ENCODE measurements at places on chromosomes 3 and 15.
A peak's percentile ranks its signal among the peaks of the same experiment; 100 is the strongest.

DNA sequence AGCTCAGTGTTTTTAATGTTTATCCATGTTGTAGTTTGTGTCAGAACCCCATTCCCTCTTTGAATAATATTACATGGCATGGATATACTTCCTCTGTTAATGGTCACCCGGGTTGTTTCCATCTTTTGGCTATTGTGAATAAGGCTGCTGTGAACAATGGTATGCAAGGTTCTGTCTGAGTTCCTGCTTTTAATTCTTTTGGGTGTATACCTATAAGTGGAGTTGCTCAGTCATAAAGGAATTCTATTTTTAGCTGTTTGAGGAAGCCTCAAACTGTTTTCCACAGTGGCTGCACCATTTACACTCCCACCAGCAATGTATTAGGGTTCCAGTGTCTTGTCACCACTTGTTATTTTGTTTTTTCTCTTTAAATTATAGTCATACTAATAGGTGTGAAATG is 99.6 kb downstream of the SLC25A26 start:
- no peak for DNase-seq

GRCh38 chr3:46269556-46269955 is 27.3 kb downstream of the CCR3 start:
- no peak for DNase-seq

- DNase-seq: no peak
Observed at GRCh38 chr15:46270481-46271147, 635.8 kb downstream of the SQOR start.

DNA sequence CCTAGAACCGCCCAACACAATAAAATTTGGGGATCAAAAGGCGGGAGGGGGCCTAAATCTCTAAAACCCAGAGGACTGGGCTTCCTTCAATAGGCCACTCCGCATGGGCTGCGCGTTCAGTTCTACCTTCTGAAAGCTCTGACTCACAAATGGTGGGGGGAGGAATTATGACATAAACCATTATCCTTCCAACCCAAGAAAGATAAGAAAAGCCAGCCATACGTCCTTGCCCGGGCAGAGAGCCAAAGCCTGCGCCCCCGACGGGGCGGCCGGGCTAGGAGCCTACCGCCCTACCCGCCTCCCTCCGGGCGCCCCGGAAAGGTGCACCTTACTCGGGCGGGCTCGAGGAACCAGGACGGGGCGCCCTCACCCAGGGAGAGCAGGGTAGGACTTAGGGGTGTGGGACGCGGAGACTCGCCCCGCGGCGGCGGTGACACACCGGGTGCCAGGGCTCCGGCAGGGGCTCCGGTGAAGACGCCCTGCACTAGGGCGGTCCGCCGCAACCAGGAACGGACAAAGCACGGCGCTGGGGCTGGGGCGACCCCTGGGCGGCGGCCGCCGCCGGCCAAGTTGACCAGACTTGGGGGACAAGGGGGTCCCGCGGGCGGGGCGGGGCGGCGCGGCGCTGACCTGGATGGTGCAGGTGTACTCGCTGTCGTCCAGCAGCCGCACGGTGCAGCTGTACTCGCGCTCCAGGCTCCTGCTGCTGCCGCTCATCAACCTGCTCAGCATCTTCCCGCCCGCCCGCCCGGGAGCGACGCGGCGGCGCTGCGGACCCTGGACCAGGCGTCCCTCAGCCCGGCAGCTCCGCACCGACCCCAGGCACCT is 534 bp downstream of the FRMD5 start:
- peak; percentile 49 for DNase-seq

DNA sequence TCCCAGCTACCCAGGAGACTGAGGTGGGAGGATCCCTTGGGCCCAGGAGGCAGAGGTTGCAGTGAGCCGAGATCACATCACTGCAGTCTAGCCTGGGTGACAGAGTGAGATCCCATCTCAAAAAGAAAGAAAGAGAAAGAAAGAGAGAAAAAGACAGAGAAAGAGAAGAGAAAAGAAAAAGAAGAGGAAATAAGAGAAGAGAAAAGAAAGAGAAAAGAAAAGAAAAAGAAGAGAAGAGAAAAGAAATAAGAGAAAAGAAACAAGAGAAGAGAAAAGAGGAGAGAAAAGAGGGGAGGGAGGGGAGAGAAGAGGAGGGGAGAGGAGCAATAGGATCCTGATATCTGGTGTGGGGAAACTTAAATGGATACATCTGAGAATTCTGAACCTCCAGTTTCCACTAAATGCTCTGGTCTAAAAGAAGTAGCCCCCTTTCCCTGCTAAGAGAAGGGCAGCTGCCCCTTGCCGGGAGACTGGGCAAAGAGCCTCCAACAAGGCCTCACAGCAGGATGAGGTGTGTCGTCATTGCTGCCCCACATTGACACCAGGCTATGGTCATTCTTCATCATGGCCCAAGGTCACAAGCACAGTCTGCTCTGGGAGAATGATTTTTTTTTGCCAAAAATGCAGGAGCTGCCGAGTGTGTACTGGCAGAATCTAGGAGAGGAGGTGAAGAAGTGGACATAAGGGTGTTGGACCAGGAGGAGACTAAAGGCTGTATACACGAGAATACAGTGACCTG is 21.1 kb upstream of the COMMD4 start:
- no peak for DNase-seq

DNA sequence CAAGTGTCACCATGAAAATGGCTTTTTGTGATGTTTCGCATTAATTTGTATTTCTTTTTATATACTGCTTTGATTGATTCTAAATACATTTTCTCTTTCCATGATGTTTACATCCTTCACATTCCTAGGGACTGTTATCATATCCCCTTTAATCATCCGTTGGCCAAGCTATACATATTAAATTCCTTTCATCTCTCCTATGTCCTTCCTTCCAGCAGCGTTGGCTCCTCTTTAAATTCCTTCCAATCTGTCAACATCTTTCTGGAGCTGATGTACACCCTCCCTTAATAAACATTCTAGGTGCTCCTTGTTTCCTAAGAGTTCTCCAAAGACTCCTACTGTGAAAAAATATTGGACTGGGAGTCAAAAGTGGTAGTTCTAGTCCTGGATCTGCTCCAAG is 87.8 kb downstream of the IGF2BP2 start:
- no peak for DNase-seq

DNA sequence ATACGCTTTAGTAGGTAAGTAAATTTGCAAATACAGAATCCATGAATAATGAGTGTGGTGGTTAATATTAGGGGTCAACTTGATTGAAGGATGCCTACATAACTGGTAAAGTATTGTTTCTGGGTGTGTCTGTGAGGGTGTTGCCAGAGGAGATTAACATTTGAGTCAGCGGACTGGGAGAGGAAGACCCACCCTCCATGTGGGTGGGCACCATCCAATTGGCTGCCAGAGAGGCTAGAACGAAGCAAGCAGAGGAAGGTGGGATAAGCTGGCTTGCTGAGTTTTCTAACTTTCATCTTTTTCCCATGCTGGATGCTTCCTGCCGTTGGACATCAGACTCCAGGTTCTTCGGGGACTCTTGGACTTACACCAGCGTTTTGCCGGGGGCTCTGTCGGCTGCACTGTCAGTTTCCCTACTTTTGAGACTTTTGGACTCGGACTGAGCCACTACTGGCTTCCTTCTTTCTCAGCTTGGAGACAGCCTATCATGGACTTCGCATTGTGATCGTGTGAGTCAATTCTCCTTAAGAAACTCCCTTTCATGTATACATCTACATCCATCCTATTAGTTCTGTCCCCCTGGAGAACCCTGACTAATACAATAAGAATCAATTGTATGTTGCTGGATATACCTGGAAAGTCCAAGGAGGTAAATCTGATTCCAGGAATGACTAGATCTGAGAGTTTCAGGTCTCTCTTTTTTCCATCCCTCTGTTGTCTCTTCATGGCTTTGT is 25.8 kb upstream of the NEDD4 start:
- no peak for DNase-seq

DNA sequence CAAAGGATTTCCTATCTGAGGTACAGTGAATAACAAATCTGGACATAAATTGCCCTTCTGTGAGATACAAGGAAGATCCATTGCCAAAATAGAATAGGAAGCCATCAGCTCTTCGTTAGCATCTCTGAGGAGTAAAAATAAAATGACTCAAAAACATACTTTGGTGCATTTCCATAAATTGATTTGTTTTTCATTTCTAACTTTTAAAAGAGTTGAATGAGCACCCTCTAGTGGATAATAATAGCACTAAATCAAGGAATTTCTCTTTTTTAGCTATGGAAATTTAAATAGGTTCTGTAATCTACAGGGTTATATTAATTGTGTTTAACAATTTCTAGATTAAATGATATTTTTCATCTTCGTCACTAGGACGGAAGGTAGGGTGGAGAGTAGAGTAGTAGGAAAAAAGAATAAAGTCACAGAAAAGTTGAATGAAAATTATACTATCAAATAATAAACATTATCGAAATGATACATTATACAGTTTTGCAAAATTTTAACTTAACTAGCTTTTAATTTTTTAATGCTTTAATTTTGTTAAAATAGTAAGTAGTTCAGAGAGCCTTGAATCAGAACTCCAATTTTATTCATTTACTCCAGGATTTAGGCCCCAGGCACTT is 6.4 kb downstream of the NSUN3 start:
- no peak for DNase-seq

DNA sequence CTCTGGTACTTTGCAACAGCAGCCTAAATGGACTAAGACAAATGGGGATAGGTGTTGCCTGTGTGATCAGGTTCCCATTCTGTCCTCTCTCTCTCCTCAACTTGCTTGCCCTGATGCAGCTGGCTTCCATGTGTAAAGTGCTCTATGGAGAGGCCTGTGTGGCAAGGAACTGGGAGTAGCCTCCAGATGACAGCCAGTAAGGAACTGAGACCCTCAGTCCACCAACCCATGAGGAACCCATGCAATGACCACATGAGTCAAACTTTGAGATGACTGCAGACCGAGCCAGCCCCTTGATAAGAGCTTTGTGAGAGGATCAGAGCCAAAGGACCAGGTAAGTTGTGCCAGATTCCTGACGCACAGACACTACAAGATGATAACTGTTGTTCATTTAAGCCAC is 74.6 kb upstream of the ADPGK start:
- no peak for DNase-seq

- no peak for DNase-seq
Observed at GRCh38 chr15:61951949-61952348, 108.3 kb downstream of the VPS13C start.

DNA sequence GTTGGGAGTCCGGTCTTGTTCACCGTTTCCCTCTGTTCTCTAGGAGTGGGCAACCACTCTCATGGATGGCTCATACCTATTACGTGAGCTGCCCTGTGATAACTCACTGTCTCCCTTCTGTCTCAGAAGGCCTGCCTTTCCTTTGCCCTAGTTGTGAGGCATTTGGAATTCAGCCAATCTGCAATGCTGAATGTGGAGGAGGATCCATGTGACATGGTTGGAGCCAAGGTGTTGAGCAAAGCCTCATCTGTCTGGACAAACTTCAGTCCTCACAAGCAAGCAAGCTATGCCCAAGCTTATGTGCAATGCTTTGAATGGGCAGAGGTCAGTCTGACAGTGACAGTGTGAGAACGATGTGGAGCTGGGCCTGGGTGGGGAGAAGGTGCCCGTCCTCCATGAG is 37.8 kb upstream of the ATP10A start:
- no peak for DNase-seq

DNA sequence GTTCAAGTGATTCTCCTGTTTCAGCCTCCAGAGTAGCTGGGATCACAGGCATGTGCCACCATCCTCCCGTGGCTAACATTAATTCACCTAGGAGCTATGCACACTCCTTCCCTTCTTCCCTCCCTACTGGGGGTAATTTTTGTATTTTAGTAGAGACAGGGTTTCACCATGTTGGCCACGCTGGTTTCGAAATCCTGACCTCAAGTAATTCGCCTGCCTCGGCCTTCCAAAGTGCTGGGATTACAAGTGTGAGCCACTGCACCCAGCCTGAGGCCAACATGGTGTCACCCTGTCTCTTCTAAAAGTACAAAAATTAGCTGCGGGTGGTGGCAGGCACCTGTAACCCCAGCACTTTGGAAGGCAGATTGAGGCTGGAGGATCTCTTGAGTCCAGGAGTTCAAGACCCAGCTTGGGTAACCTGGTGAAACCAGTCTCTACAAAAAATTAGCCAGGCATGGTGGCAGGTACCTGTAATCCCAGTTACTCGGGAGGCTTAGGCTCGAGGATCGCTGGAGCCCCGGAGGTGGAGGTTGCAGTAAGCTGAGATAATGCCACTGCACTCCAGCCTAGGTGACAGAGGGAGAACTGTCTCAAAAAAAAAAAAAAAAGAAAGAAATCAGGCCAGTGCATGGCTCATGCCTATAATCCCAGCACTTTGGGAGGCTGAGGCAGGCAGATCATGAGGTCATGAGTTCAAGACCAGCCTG is 6.1 kb downstream of the RNU5B-1 start:
- no peak for DNase-seq

Measured in neuronal stem cell (in vitro differentiated cells).